ENCODE measurements at places on chromosomes 13 and 19. TPM values are rescaled to one million over a fixed set of nuclear protein-coding genes. Genes with fewer than 3 reads are reported as not detected.

The PCDH9 gene
- total RNA-seq = 0.05 TPM

The KCNN4 gene
- total RNA-seq = 72.3 TPM

The ZNF580 gene
- 39.7 TPM for total RNA-seq

The MYO16 gene
- not detected for total RNA-seq

The ERVK3-1 gene
- 60.1 TPM for total RNA-seq

The VSTM1 gene
- total RNA-seq = not detected

The ZNF93 gene
- total RNA-seq = 11.4 TPM

The SULT2A1 gene
- total RNA-seq = not detected

The TEX26 gene
- not detected for total RNA-seq

The SBK2 gene
- total RNA-seq = not detected

The FUT6 gene
- total RNA-seq = not detected

The COQ8B gene
- 37.7 TPM for total RNA-seq

The ZNF579 gene
- total RNA-seq = 6.6 TPM

The VAV1 gene
- 107 TPM for total RNA-seq

The OR4F17 gene
- total RNA-seq = not detected
